Frontal cortex (tissue), 4 donors: ENCODE measurements at places on chromosomes 16 and 17. TPM values are rescaled to one million over a fixed set of nuclear protein-coding genes. Genes with fewer than 3 reads are reported as not detected.

Gene KRT12
- not detected for total RNA-seq

Gene GRAP
- total RNA-seq: 1.6 TPM

Gene TBC1D3D
- total RNA-seq: not detected

GRCh38 chr16:57061084-57061905 lies 31.1 kb upstream of the CPNE2 start:
- no peak for DNase-seq

GRCh38 chr16:23330583-23331249 lies 28.6 kb downstream of the SCNN1B start:
- DNase-seq: no peak

DNA sequence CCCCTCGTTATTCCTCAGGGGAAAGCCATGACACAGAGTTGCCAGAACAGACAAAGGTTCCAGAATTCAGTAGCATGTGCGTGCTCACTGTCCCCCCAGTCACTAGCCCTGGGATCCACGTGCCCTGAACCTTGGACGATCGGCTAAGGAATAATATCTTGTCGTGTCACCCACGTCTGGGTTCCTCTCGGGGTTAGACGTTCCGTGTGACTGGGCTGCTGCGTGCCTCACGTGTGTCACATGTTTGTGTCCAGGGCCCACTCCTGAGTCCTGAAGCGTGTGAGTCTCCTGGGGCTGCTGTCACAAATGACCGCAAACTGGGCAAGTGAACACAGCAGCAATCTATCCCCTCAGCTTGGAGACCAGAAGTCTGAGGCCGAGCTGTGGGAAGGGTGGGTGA lies 12.4 kb upstream of the ZNF469 start:
- no peak for DNase-seq

DNA sequence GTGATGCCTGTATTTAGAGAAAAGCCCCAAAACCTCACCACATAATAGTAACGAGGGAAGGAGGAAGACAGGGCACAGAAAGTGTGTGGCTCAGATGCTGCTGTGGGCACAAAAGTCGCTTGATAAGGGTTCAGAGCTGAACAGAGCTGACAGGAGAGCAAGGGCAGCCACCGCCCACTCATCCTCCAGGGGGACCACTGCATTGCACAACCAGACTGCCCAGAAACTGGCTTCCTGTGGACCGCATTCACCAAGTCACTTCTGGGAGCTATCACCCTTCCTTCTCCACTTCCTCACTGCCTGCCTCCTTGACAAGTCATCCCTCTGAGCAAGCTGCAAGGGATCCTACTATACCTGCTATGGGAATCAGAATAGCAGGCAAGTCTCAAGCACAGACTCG lies 512.4 kb upstream of the CDH11 start:
- DNase-seq: no peak
